ENCODE measurements at places on chromosomes 1 and 21. TPM values are rescaled to one million over a fixed set of nuclear protein-coding genes. Genes with fewer than 3 reads are reported as not detected.

ATP1A4 gene
- total RNA-seq = not detected

NCF2 gene
- total RNA-seq = 128 TPM

RHBDL2 gene
- not detected for total RNA-seq

LAX1 gene
- 1.3 TPM for total RNA-seq

APOBEC4 gene
- not detected for total RNA-seq

NEXN gene
- total RNA-seq = 27.6 TPM

APCS gene
- not detected for total RNA-seq

ELAVL4 gene
- not detected for total RNA-seq

RSPH1 gene
- total RNA-seq = 0.38 TPM

IL24 gene
- total RNA-seq = not detected

EPHA8 gene
- total RNA-seq = not detected

ESPN gene
- not detected for total RNA-seq

KIRREL1 gene
- 50.2 TPM for total RNA-seq

RNU1-1 gene
- under 0.01 TPM for total RNA-seq

HFM1 gene
- total RNA-seq = 0.51 TPM

CAPN9 gene
- total RNA-seq = not detected

LRRC71 gene
- not detected for total RNA-seq

ITGB2 gene
- total RNA-seq = 55.8 TPM

MROH7 gene
- total RNA-seq = 2.2 TPM

S100B gene
- total RNA-seq = 177 TPM

UMODL1 gene
- total RNA-seq = 0.17 TPM

CCDC17 gene
- 1.0 TPM for total RNA-seq

GUCA2B gene
- total RNA-seq = not detected
